Left renal cortex interstitium (tissue), 4 donors: ENCODE measurements at places on chromosomes 1 and 21. TPM values are rescaled to one million over a fixed set of nuclear protein-coding genes. Genes with fewer than 3 reads are reported as not detected.

GRCh38 chr1:183142171-183142570, 43.9 kb upstream of the LAMC2 start:
- DNase-seq, result no peak

DNA sequence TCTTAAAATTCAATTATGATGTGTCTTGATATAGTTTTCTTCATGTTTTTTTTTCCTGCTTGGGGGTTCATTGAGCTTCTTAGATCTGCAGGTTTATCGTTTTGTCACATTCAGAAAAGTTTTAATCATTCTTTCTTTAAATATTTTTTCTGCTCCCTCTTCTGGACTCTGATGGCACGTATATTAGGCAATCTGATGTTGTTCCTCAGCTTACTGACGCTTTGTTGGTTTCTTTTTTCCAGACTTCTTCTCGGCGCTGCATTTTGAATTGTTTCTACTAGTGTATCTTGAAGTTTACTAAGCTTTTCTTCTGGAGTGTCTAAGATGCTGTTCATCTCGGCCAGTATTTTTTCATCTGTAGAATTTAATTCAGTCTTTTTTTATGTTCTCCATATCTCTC, 44.8 kb upstream of the FMOD start:
- DNase-seq, result no peak

GRCh38 chr21:37742532-37742931, 173.7 kb downstream of the KCNJ6 start:
- DNase-seq, result no peak

DNA sequence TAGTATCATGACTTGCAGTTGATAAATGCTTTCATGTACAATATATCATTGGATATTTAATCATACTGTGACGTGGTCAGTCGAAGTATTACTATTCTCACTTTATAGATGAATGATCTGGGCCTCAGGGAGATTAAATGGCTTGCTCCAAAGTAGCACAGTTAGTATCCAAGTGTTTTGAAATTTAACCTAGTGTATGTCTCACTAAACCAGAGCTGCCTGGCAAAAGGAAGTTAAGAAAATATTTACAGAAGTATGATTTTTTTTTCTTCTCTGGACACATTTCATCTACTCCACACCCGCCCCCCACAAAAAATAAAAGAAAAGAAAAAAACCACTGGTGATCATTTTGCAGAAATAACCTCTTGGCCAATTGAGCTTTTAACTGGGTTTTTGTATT, 71.9 kb upstream of the CXADR start:
- DNase-seq, result no peak

DNA sequence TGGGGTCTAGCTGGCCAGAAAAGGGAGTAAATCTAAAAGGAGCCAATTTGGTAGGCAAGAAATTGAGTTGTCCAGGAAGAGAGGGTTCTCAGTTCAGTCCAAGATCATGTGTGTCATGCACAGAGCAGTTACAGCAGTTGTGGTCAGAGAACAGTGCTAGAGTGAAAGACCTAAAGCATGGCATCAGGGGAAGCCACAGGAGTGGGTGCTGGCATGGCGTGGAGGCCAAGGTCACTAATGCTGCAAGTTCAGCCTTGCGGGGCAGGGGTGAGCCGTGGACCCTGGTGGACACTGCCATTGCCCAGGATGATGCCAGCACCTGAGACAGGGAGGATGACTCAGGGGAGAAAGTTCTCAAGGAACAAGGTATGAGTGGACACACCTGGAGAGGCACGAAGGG, 16.6 kb upstream of the TMEM125 start:
- DNase-seq, result no peak

The IQCC gene
- 6.8 TPM for polyA plus RNA-seq

- DNase-seq, result no peak
Observed at GRCh38 chr1:107976836-107977235, 11.9 kb upstream of the VAV3 start.

DNA sequence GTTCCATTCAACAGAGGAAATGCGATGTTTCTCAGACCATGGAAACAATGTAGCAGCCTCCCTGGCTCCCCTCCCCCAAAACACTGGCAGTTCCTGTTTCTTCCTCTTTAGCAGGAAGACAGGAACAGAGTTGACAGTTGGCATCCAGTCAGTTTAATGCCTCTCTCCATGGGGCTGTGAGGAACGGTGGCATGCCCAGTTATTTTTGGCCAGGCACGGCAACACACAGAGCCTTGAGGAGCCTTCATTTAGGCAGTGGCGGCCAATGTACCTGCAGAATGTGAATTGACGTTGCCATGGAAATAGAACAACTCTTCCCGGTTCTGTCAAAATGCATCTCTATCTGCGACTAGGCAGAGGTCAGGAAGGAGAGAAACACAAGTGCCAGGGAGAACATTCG, 330.6 kb downstream of the DSCAM start:
- no peak for DNase-seq

- no peak for DNase-seq
Observed at GRCh38 chr21:35024513-35024912, 24.6 kb downstream of the RUNX1 start.

DNA sequence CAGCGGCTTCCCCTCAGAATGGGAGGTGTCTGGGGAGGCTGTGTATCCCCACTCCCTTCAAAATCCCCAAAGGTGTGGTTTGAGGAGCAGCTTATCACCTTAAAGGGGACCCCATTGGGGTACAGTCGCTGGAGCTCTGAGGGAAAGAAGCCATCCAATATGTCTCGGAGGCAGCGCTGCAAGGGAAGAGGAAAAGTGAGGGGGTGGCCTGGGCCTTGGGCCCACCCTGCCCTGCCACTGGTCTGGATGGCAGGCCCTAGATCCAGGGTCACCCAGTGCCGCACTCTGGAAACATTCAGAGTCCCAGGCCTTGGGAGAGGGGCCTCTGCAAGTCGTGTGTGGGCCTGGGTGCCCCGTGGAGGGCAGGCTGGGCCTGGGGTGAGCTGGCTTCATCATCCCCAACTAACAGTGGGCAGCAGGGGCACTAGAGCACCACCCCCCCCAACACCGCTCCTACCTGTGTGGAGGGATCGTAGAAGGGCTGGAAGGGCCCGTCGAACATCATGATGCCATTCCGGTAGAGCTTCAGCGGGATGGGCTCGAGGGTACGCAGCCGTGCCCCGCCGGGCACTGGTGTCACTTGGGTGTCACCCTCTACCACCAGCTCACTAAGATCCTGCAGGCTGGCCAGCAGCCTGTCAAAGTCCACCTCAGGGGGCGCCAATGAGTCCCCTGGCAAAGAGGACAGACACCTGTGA, 5.6 kb downstream of the SH3BGRL3 start:
- DNase-seq, result no peak

DNA sequence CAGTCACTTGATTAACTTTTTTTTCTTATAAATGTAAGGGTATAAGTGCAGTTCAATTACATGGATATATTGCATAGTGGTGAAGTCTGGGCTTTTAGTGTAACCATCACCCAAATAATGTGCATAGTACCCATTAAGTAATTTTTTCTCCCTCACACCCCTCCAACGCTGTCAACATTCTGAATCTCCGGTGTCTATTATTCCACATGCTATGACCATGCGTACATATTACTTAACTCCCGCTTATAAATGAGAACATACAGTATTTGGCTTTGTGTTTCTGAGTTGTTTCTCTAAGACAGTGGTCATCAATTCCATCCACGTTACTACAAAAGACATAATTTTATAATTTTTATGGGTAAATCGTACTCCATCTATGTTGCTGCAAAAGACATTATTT, 1191.1 kb downstream of the NCAM2 start:
- no peak for DNase-seq

DNA sequence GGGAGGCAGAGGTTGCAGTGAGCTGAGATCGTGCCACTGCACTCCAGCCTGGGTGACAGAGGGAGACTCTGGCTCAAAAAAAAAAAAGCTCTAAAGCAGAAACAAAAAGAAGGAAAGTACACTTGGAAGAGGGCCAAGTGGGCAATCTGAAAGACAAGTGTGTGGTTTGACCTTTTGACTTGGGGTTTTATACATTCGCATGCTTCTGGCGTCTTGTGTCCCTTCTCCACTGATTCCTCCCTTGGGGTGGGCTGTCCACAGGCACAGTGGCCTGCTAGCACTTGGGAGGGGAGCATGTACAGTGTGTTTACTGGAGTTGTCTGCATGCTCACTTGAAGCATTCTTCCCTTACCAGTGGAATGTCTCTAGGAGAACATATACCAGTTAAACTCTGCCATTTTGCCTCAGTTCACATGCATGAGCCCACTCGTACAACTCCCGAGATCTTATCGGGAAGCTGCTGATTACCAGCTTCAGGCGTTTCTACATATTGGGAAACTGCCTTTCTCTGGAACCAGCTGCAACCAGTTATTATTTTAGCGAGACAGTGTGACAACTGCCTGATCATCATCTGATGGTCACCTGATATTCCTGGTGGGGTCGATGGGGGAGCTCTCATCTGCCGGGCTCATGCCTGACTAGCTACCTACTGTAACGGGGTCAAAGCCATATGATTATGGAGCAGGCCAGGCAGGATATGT, 113.5 kb upstream of the ZNF678 start:
- no peak for DNase-seq
